Tracheal epithelial cell (primary cell): ENCODE measurements at places on chromosomes 6 and 20. TPM values are rescaled to one million over a fixed set of nuclear protein-coding genes. Genes with fewer than 3 reads are reported as not detected.

The SRMS gene
- 0.43 TPM in 1 of 2 replicates, not detected in the other for total RNA-seq

The GGTLC1 gene
- total RNA-seq = not detected in 2 replicates

The RAB44 gene
- total RNA-seq = under 0.01 TPM in 1 of 2 replicates, not detected in the other

The ULBP1 gene
- total RNA-seq = 0.96 and 1.5 TPM in 2 replicates

The MBOAT1 gene
- total RNA-seq = 5.5 and 6.2 TPM in 2 replicates

The VWA7 gene
- 0.43 and 0.48 TPM in 2 replicates for total RNA-seq

The LKAAEAR1 gene
- total RNA-seq = not detected in 2 replicates

The POLH gene
- total RNA-seq = 23.4 and 34.1 TPM in 2 replicates

The SEL1L2 gene
- not detected in 2 replicates for total RNA-seq

The CD40 gene
- 10.0 and 28.4 TPM in 2 replicates for total RNA-seq

The MEI4 gene
- 0.24 TPM in 1 of 2 replicates, not detected in the other for total RNA-seq

The CCM2L gene
- under 0.01 TPM in 1 of 2 replicates, not detected in the other for total RNA-seq

The CD24 gene
- 1,439 and 1,607 TPM in 2 replicates for total RNA-seq

The TRIM31 gene
- 0.21 TPM in 1 of 2 replicates, not detected in the other for total RNA-seq

The CLVS2 gene
- total RNA-seq = not detected in 2 replicates
